Spinal cord (tissue), 10 donors: ENCODE measurements at places on chromosomes 6 and 20. TPM values are rescaled to one million over a fixed set of nuclear protein-coding genes. Genes with fewer than 3 reads are reported as not detected.

APOBEC2 gene
- 1.1 TPM for total RNA-seq

OOEP gene
- not detected for total RNA-seq

PGC gene
- total RNA-seq: not detected

PLCB1 gene
- total RNA-seq: 42.9 TPM

CRNKL1 gene
- total RNA-seq: 39.3 TPM

MAS1 gene
- 0.06 TPM for total RNA-seq

BMP7 gene
- 47.3 TPM for total RNA-seq

REM1 gene
- 0.69 TPM for total RNA-seq

SLC13A3 gene
- 303 TPM for total RNA-seq

KHDC1L gene
- 0.83 TPM for total RNA-seq

ADGB gene
- 0.99 TPM for total RNA-seq

PCED1A gene
- total RNA-seq: 15.7 TPM

FGD2 gene
- 6.7 TPM for total RNA-seq

UBR2 gene
- 33.3 TPM for total RNA-seq

GRIK2 gene
- 25.3 TPM for total RNA-seq

EPPIN gene
- 0.17 TPM for total RNA-seq

PPP1R18 gene
- 28.9 TPM for total RNA-seq

GRCh38 chr6:27251606-27252251, 4.2 kb downstream of the PRSS16 start:
- peaks cover 92% of the 10 kb centered on the region for H3K27me3 ChIP-seq
- no peaks in the 10 kb centered on the region for H3K36me3 ChIP-seq
- peak; percentile 45 for DNase-seq
- H3K4me1 ChIP-seq: peaks cover 17% of the 10 kb centered on the region
- no peak overlapping the region for H3K27ac ChIP-seq

GRCh38 chr6:134703206-134703605, 246.7 kb downstream of the ALDH8A1 start:
- H3K27me3 ChIP-seq: no peaks in the 10 kb centered on the region
- H3K36me3 ChIP-seq: no peaks in the 10 kb centered on the region
- DNase-seq: no peak
- H3K27ac ChIP-seq: no peak overlapping the region
- no peak overlapping the region for H3K4me3 ChIP-seq

- peaks cover 18% of the 10 kb centered on the region for H3K4me1 ChIP-seq
- no peaks in the 10 kb centered on the region for H3K36me3 ChIP-seq
- no peak overlapping the region for H3K4me3 ChIP-seq
- no peak overlapping the region for H3K27ac ChIP-seq
- no peaks in the 10 kb centered on the region for H3K27me3 ChIP-seq
These were observed 92.5 kb upstream of the AKAP12 start for GRCh38 chr6:151147118-151147832.

DNA sequence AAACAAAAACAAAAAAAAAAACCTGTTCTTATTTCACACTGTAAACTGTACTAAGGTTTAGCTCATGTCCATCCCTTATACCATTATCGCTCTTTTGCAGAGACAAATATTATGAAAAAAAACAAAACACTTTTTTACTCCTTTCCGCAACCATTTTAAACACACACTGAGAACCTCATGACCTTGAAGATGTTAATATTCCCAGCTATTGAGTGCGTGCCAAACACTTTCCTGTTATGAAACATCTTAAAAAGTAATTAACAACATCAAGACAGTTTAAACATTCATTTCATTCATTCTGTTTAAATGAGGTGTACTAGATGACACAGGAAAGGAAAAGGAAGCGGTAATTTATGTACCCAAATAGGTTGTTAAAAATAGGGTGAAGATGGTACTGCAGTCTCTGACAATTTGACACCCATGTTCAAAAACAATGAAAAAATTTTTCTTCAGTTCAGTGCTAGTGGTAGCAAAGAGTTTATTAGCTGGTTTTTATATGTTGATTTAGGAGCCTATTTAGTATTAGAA, 3.9 kb upstream of the ARHGAP18 start:
- H3K4me3 ChIP-seq: no peak overlapping the region
- no peak for DNase-seq
- no peaks in the 10 kb centered on the region for H3K36me3 ChIP-seq

DNA sequence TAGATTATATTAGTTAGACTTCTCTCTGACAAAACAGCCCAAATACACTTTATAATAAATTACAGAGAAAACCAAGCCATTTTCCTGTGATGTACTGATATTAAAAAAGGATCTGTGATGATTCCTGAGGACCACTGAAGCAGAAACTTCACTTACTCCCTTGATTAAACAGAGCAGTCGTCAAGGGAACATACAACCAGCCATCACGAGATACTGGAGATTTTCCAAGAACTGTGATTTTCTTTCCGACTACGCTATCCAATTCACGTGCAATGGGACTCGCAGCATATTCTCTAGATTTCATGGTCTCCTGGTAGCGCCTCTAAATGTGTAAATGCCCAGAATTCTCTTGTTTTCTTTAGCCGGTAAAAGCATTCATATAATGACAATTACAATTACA, 377.4 kb downstream of the PHF3 start:
- H3K4me1 ChIP-seq: no peaks in the 10 kb centered on the region
- H3K27ac ChIP-seq: peak overlapping the region; percentile 47
- H3K27me3 ChIP-seq: no peaks in the 10 kb centered on the region
- no peaks in the 10 kb centered on the region for H3K36me3 ChIP-seq

DNA sequence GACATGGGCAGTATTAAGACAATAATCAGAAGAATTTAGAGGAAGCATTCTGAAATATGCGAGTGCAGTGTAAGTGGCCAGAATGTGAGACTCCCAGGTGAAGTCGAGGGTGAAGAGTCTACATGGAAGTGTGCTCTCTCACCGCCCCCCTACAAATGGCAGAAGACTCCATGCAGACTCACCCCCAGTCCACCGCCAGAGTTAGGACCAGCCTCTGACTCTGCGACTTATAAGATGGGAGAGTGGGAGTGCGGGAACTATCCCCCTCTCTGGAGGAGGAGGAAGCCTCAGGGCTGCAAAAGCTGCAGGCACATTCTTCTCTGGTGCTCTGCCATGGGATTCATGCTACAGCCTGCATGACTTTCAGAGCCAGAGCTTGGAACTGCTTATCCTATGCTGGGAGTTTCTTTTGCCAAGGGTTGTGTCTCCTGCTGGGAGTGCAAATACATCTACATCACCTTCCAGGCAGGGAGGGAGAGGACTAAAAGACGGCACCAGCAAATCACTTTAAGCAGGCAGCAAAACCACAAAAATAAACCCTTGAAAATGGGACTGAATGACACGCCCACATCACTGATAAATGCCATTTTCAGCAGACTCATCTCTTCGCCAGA, 206.7 kb upstream of the SULF2 start:
- H3K27me3 ChIP-seq: peaks cover 2% of the 10 kb centered on the region
- no peak overlapping the region for H3K4me3 ChIP-seq
- no peak for DNase-seq
- H3K36me3 ChIP-seq: no peaks in the 10 kb centered on the region
- no peak overlapping the region for H3K27ac ChIP-seq

- no peak for DNase-seq
- H3K27me3 ChIP-seq: no peaks in the 10 kb centered on the region
- peaks cover 13% of the 10 kb centered on the region for H3K4me1 ChIP-seq
- H3K27ac ChIP-seq: no peak overlapping the region
These were observed 88.2 kb upstream of the MPC1 start for GRCh38 chr6:166470863-166471410.

GRCh38 chr6:83708970-83709747, at the start of gene SNAP91:
Gene SNAP91, minus strand, starts transcription at chr6:83709101. Its CDS starts 1,174 bp downstream, at chr6:83707927.
- peak within 1 kb of the TSS; percentile 78 for H3K4me3 ChIP-seq
- peak within 1 kb of the TSS; percentile 78 for H3K27ac ChIP-seq
- peaks cover 3% of the 10 kb centered on the region for H3K36me3 ChIP-seq
- H3K4me1 ChIP-seq: peaks cover 14% of the 10 kb centered on the region
- DNase-seq: peak; percentile 68

GRCh38 chr6:111743862-111744692, 129.2 kb downstream of the FYN start:
- no peaks in the 10 kb centered on the region for H3K27me3 ChIP-seq
- no peak overlapping the region for H3K4me3 ChIP-seq
- DNase-seq: no peak
- peaks cover 15% of the 10 kb centered on the region for H3K36me3 ChIP-seq
- peaks cover 31% of the 10 kb centered on the region for H3K4me1 ChIP-seq

DNA sequence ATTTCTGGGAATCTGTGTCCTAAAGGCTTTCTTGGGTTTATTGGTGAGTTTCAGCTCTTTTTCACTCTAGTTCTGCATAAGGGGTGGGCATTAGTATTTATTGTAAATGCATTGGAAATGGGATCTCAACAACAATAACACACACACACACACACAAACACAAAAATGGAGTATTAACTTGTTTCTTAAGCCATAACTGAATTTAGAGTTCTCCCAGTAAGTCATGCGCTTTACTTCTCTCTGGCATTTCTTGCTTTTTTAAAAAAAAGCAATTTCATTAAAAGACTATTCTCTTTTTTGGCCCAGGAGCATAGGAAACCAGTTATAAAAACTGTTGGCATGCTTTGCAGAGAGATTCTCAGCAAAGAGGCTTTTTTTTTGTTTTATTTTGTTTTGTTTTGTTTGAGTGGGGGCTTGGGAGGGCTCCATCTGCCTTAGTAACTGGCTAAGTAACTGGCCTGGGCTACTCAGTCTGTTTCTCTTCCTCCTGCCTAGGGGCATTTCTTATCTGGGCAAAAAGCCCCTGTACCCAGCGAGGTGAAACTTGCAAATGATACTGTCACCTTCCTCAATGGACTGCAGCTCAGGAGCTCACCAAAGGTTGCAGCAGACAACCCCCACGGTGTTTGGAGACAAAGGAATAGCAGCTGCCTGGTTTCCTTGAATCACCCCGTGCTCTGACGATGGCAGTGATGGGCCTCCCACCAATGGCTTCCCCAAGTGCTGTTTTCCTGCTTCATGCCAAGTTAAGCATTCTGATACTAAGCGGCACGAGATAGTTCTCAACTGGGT, 128.5 kb downstream of the BCAS1 start:
- DNase-seq: no peak
- peaks cover 18% of the 10 kb centered on the region for H3K4me1 ChIP-seq
- peak overlapping the region; percentile 79 for H3K27ac ChIP-seq
- H3K4me3 ChIP-seq: peak overlapping the region; percentile 48
- no peaks in the 10 kb centered on the region for H3K36me3 ChIP-seq
- no peaks in the 10 kb centered on the region for H3K27me3 ChIP-seq

DNA sequence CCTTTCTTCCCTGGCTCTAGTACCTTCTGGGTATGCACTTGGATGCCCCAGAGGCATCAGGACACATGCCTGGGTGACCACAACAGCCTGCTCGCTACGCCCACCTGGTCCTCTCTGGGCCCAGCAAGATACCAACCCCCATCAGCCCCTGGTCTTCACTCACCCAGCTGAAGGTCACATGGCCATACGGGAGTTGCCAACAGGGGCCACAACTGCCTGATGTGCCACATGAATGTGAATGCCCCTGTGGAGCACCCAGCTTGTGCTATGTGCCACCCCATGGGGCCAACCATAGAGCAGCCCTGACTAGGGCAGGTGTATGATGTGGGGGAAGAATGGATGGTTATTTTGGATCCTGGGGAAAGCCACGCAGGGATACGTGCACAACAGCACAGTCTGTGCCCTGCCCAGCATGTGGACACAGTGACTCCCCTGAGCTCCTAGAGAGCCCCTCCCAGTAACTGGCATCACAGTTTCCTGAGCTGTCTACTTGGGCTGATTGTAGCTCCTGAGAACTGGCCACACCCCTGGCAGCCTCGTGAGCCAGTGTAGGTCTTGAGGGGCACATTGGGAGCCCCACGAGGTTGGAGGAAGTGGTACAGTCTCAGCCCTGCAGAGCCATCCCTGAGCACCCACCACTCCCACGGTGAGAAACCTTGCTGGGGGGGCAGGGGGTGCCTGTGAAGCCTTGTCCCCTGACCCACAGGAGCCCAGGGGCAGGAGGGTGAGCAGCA, 10.5 kb upstream of the PCMTD2 start:
- no peaks in the 10 kb centered on the region for H3K27me3 ChIP-seq
- no peak overlapping the region for H3K27ac ChIP-seq
- H3K36me3 ChIP-seq: peaks cover 28% of the 10 kb centered on the region

GRCh38 chr20:25058051-25058846, at the start of gene ACSS1:
Gene ACSS1, minus strand, starts transcription at chr20:25058139. Its CDS starts 37 bp downstream, at chr20:25058102.
- H3K36me3 ChIP-seq: no peaks in the 10 kb centered on the region
- peak within 1 kb of the TSS; percentile 90 for H3K27ac ChIP-seq
- peaks cover 50% of the 10 kb centered on the region for H3K4me1 ChIP-seq
- peaks cover 11% of the 10 kb centered on the region for H3K27me3 ChIP-seq
- DNase-seq: no peak

- no peak overlapping the region for H3K27ac ChIP-seq
- H3K36me3 ChIP-seq: no peaks in the 10 kb centered on the region
- no peaks in the 10 kb centered on the region for H3K27me3 ChIP-seq
- DNase-seq: no peak
- H3K4me3 ChIP-seq: no peak overlapping the region
These were observed 237.7 kb downstream of the DLL1 start for GRCh38 chr6:170052991-170053821.

DNA sequence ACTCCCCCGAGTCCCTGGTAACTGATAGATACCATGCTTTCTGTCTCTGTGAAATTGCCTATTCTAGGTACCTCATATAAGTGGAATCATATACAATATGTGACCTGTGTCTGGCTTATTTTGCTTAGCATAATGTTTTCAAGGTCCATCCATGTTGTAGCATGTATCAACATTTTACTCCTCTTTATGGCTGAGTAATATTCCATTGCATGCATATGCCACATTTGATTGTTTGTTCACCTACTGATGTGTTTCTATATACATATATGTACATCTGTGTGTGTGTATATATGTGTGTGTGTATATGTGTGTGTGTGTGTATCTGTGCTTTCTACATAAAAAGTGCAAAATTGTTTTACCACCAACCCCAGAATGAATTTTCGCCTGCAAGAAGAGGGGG, 119.1 kb downstream of the ADAT2 start:
- H3K27me3 ChIP-seq: no peaks in the 10 kb centered on the region
- DNase-seq: no peak
- H3K36me3 ChIP-seq: no peaks in the 10 kb centered on the region
- H3K4me1 ChIP-seq: no peaks in the 10 kb centered on the region
- H3K27ac ChIP-seq: no peak overlapping the region
- no peak overlapping the region for H3K4me3 ChIP-seq

- no peaks in the 10 kb centered on the region for H3K36me3 ChIP-seq
- no peak for DNase-seq
- no peak overlapping the region for H3K4me3 ChIP-seq
- H3K27me3 ChIP-seq: no peaks in the 10 kb centered on the region
These were observed 536.9 kb upstream of the CDH4 start for GRCh38 chr20:60715172-60715571.

DNA sequence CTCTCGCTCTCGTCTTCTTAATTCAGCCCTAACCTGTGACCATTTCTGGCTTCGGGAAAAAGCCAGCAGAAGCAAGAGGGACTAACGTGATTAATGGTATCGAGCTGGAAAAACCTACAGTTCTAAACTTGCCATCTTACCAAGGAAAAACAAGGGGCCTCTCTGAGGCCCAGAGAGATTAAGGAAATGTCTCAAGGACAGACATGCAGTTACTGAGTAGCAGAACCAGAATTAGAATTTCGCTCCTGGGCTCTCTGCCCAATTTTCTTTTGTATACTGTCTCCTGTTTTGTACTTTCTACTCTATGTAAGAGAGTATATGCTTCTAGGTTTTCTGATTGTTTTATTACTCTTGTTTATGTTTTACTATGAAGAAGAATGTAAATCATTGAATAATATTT, 67.8 kb upstream of the LTV1 start:
- no peak overlapping the region for H3K4me3 ChIP-seq
- H3K27me3 ChIP-seq: no peaks in the 10 kb centered on the region
- DNase-seq: peak; percentile 47

GRCh38 chr6:46118157-46118556, 11.6 kb upstream of the ENPP4 start:
- no peaks in the 10 kb centered on the region for H3K27me3 ChIP-seq
- H3K4me3 ChIP-seq: no peak overlapping the region
- no peaks in the 10 kb centered on the region for H3K4me1 ChIP-seq
- no peak for DNase-seq
- H3K27ac ChIP-seq: no peak overlapping the region
- no peaks in the 10 kb centered on the region for H3K36me3 ChIP-seq

- DNase-seq: no peak
- no peaks in the 10 kb centered on the region for H3K27me3 ChIP-seq
- H3K4me3 ChIP-seq: no peak overlapping the region
- peaks cover 6% of the 10 kb centered on the region for H3K4me1 ChIP-seq
These were observed 266.0 kb upstream of the SOX4 start for GRCh38 chr6:21327326-21328112.
